ENCODE measurements at places on chromosomes 11 and 22.
A peak's percentile ranks its signal among the peaks of the same experiment; 100 is the strongest.

- no peak for DNase-seq
Measured at GRCh38 chr11:67280788-67281551, 8.1 kb upstream of the ANKRD13D start.

DNA sequence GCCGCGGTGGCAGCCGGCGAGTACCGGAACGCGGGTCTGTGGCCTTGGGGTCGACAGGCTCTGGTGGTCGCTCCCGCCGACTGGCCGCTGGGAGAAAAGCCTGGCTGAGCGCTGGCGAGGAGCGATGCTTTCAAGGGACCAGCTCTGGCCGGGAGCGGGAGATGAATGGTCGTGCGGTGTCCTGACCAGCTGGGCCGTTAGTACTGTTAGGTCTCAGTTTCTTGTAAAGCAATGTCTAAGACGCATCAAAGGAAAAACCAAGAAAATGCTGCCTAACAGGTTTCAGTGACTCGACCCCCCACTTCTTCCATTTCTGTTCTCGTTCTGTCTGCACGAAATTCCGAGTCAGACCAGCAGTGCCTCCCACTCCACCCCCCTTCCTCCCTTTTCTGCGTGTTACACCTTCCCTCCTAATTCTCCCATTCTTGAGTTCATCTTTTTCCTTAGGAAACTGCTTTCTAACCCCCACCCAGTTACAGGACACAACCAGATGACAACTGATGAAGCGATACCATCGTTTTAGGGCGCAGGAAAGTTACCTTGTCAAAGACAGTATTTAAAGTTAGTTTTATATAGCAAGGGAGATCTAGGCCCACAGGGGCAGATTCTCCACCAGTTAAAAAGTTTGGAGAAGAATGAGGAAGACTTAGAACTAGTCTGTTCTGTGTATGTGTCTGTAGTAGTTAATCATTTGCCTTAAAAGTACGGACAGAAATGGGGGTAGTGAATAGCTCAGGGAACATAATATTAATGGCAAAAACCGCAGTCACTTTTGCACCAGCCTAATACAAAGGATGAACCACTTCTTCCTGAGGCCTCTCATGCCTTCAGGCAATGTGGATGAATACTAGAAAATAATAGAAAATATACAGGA is 1.0 kb downstream of the CUL5 start:
- DNase-seq = no peak

GRCh38 chr11:106961518-106961917 is 56.8 kb downstream of the GUCY1A2 start:
- DNase-seq = no peak

- DNase-seq = no peak
Measured at GRCh38 chr11:103862094-103862801, 174.2 kb upstream of the DDI1 start.

- DNase-seq = no peak
Measured at GRCh38 chr11:94791216-94791889, 23.2 kb downstream of the AMOTL1 start.

GRCh38 chr11:103807806-103808205 is 228.6 kb upstream of the DDI1 start:
- DNase-seq = no peak

DNA sequence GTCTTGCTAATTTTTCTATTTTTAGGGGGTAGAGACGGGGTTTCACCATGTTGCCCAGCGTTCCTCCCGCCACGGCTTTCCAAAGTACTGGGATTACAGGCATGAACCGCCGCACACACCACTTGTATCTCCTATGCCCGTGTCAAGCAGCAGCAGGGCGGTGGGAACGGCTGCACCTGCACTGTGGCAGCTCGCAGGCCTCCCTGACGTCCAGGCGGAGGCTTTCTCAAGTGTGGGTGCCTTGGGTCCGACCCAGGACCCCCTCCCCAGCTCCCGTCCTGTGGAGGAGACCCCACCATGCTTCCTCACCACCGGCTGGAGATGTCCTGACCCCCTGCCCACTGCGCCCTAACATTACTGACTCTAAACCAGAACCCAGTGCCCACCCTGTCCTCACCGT is 25.7 kb downstream of the TSPAN4 start:
- no peak for DNase-seq

DNA sequence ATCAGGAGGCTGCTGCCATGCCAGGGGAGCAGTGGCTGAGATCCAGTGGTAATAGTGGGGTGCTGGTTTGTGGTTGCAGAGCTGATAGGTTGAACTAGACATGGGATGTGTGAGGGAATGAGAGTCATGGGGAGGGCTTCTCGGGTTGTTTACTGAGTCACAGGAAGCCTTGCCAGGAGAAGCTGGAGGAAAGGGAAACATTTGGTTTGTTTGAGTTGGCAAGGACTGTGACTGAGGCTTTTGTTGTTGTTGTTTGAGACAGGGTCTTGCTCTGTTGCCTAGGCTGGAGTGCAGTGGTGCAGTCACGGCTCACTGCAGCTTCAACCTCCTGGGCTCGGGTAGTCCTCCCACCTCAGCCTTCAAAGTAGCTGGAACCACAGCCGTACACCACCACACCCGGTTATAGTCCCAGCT is 49.3 kb downstream of the CABIN1 start:
- no peak for DNase-seq

- DNase-seq = no peak
Measured at GRCh38 chr11:134530636-134531326, 118.7 kb upstream of the B3GAT1 start.

DNA sequence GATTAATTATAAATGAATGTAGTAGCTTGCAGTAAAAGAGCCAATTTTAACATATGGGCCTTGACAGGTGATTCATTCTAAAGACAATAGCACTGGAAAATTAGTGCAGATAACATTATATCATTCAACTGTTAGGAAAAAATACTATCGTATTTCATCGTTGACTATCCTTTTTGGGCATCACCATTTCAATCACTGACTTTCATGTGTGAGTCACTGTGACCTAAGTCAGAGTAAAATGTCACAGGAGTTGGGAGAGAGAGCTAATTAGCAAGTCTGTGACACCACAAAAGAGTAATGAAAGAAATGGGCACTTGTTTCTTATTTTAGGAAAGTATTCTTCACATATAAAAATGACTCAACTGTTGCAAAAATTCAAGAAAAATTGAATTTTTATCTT is 253.8 kb upstream of the CNTN5 start:
- DNase-seq = no peak

DNA sequence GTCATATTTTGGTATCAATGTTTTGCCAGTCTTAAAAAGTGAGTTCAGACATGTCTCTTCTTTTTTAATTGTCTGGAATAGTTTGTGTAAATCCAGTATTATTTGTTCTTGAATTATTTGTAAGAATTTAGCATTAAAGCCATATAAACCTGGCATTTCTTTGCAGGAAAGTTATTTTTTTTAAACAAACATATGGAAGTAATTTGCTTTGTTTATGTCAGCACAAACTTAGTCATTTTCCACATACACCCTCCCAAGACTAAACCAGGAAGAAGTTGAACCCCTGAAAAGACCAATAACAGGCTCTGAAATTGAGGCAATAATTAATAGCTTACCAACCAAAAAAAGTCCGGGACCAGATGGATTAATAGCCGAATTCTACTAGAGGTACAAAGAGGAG is 9.1 kb upstream of the CCDC81 start:
- DNase-seq = no peak

DNA sequence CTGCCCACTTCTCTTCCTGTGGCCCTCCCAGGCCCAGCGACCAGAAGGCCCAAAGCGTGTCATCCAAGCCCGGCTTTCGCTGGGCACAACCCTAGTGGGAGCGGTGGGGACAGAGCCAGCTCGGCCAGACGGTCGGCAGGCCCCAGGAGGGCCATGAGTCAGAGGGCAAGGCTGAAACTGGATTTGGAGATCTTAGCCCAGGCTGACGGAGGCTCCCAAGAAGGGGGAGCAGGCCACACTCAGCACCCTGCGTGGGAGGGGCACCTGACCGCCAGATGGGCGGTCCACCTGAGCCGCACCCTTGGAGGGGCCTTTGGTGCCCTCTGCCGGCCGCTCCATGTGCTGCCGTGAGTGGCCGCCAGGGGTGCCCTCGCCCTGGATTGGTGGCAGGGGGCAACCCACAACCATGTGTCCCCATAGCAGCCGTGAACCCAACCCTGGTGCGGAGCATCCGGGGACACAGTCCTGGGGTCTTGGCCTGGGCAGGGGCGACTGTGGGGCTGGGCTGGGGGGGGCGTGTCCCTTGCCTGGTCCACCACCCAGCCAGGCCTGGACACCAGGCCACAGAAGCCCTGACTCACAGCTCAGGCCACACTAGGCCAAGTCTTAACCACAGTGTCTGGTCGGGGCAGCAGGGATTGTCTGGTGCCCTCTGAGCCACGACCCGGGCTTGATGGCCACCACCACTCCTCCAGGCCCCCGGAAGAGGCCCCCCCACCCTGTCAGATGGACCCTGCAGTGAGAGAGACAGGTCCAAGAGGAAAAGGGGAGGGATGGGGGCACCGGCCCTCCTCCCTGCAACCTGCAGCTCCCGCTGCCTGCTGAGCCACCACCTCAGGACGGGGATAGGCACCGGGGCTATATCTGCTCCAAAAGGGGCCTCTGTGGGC is 19.2 kb upstream of the TALDO1 start:
- peak; percentile 94 for DNase-seq

GRCh38 chr22:35258191-35258988 is 1.1 kb downstream of the HMGXB4 start:
- peak; percentile 55 for DNase-seq

DNA sequence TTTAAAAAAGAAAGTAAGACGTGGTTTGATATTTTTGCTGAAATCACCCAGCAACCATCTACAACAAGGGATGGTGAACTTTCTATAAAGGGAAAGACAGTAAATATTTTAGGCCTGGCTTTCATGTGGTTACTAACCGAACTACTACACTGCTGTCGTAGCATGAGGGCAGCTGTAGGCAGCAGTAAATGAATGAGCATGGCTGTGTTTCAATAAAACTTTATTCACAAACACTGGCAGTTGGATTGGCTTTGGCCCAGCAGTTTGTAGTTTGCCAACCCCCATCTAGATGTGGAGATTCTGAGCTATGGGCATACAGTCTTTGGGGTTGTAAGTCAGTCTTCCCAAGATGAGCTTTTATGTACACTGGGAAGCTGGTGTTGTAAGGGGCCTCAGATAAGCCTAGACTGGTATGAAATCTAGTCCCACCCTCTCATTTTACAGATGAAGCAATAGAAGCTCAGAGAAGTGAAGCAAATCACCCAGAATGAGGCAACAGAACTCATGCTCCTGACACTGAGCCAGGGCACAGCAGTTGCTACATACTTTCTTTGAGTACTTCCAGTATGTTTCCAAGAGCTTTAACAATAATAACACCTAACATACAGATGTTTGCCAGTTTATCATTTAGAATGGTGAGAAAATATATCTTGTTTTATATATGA is 204.4 kb downstream of the ADAMTS15 start:
- no peak for DNase-seq

- DNase-seq = no peak
Measured at GRCh38 chr11:65537620-65538231, 12.8 kb downstream of the SCYL1 start.

GRCh38 chr11:47149782-47150181 is 26.9 kb downstream of the ARFGAP2 start:
- DNase-seq = no peak

DNA sequence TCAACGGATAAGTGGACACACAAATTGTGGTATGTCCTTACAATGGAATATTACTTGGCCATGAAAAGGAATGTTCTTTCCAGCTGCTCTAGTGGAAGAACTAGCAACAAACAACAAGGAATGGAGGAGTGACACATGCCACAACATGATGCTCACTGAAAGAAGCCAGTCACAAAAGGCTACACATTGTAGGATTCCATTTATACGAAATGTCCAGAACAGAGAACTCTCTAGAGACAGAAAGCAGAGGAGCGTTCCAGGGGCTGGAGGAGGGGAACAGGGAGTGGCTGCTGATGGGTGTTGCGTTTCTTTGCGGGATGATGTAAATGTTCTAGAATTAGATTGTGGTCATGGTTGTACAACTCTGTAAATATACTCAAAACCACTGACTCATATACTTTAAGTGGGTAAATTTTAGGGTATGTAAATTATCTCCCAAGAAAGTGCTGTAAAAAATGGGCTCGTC is 32.4 kb upstream of the PDGFB start:
- no peak for DNase-seq

DNA sequence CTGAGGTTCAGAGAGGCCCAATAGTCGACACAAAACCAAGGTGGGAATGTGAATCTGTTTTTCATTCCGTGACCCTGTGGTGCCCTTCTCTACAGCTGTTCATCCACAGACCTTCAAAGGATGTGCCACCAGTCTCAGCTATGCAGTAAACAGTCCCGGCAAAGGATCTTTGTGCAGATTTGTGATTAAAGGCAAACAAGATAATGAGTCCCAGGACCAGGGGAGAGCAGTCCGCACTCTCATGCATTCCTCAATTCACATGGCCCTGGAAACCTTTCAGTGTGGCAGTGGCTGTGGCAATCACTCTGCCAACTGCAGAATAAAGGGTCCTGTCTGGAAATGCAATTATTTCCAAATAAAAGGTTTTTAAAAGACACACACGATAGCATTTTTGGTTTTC is 418.6 kb downstream of the TENM4 start:
- no peak for DNase-seq

DNA sequence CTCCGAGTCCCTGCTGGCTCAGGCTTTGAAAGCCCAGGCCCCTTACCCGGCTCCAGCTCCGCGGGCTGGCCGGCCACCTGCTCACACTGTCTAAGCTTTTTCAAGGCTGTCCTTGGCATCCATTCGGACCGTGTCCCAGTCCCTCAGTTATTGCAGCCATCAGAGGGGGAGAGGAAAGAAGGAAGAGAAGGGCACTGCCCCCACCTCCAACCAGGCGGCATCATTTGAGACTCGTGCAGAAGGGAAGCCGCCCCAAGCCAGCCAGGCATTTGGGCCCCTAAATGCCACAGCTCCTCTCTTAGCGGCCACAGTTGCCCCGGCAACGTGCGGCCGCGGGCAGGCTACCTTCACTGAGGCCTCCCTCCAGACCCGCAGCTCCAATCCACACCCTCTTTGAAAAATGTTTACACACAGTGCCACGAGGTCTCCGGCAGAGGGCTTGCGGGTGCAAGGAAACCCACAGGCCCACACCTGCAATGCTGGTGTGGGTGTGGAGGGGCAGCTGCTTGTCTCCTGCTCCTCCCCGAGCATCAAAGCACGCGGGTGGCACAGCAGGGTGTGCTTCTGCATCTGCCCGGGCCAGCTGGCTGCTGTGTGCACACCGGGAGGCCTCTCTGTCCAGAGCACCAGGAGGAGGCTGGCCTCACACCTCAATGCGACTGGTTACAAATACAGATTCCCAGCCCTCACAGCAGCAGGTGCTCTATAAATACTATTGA is 124.4 kb downstream of the CTTN start:
- peak; percentile 50 for DNase-seq

- DNase-seq = no peak
Measured at GRCh38 chr22:49296561-49296960, 531.1 kb downstream of the BRD1 start.

- DNase-seq = no peak
Measured at GRCh38 chr11:111707039-111707690, 59.0 kb downstream of the PPP2R1B start.

- DNase-seq = peak; percentile 100
Measured at GRCh38 chr11:67401495-67402191, at the start of gene PPP1CA. Gene PPP1CA, minus strand, starts transcription at chr11:67401858. Its CDS starts 76 bp downstream, at chr11:67401782.

DNA sequence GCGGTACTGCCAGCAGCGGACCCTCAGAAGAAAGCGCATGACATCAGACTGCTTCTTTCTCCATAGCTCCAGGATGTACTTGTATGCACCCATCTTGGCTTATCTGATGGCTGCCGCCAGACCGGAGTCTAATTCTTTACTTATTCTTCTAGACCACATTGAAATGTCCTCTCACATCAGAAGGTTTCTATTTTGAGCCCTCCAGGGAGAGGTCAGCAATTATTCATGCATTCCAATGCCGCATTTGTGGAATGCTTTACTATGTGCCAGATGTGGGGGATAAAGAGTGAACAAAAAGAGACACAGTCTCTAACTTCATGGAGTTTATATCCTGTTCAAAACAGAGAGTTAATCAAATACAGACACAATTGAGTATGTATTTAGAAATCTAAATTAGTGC is 230.1 kb downstream of the MIAT start:
- no peak for DNase-seq

Measured in iPS-NIHi11 (cell line).